ENCODE measurements at places on chromosomes 1 and 21. TPM values are rescaled to one million over a fixed set of nuclear protein-coding genes. Genes with fewer than 3 reads are reported as not detected.

DNA sequence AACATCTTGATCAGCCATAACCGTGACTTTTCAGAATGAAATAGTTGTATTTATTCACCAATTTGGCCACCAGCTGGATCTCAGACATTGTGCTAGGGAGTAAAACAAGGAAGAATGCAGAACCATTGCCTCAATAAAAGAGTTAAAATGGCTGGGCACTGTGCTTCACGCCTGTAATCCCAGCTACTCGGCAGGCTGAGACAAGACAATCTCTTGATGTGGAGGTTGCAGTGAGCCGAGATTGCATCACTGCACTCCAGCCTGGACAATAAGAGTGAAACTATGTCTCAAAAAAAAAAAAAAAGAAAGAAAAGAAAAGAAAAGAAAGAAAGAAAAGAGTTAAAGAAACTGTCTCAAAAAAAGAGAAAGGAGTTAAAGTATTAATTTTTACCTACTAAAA, 199.5 kb downstream of the TPR start:
- no peak overlapping the region for H3K4me3 ChIP-seq
- DNase-seq: no peak
- no peaks in the 10 kb centered on the region for H3K36me3 ChIP-seq
- no peak overlapping the region for H3K27ac ChIP-seq
- no peaks in the 10 kb centered on the region for H3K27me3 ChIP-seq

GRCh38 chr1:114458237-114458777, 52.7 kb downstream of the TRIM33 start:
- no peak for DNase-seq
- H3K27ac ChIP-seq: no peak overlapping the region
- H3K4me3 ChIP-seq: no peak overlapping the region
- peaks cover 30% of the 10 kb centered on the region for H3K36me3 ChIP-seq
- no peaks in the 10 kb centered on the region for H3K27me3 ChIP-seq

DNA sequence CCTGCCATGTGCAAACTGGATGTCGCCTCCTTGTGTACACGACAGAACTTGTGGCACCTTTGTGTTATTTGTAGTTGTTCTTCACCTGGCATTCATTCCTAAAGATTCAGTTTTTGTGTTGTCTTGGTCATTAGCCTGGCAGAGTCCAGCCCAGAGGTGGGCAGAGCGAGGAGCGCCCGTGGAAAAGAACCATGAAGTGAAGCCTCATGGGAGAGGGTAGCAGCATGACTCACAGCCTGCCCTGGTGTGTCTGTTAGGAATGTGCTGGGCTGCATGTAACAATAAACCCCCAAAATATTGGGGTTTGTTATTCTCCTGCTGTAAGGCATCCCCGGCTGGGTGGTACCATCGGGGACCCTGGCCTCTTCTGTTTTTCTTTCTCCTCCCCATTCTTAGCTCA, 124.9 kb upstream of the TMEM51 start:
- no peaks in the 10 kb centered on the region for H3K27me3 ChIP-seq
- H3K4me3 ChIP-seq: no peak overlapping the region
- H3K27ac ChIP-seq: no peak overlapping the region
- H3K4me1 ChIP-seq: no peaks in the 10 kb centered on the region

The RHOU gene
- total RNA-seq: 0.08 TPM

DNA sequence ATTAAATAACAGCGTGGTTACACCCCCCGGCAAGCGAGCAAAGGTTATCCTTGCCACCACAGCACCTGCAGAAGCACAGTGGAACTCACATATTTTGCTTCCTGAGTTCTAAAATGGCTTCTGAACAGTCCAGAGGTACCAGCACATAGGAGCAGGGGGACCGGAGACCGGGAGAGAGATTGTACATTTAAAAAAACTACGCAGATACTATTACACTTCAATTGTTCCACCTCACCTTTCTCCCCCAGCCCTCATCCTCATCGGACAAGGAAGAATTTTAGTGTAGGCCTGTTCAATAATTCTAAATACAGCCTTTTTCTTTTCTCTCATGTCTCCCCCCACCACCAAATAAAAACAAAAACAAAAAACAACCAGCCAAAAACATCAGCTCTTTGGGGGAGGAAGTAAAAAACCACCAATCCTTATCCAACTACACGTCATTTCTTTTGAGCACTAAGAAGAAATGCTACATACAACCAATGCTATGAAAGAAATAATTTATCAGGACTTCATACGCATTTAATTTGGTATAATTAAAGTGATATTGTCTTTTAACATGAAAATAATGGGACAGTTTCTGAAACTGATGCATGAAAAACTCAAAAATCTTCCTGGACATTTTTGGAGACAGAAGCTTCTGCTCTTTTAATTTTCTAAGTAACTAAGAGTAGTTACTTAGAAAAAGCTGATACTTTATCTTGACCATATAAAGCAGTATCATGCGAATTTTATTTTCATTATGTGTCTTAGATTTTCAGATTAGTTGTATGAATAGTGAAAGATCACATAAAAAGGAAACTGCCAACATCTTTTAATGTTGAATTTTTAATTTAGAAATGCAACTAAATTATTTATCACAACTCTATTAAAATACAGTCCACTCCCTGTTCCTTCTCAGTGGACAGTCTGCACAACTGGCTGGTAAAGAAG, 9.1 kb downstream of the CDKN2C start:
- peaks cover 4% of the 10 kb centered on the region for H3K27me3 ChIP-seq
- no peaks in the 10 kb centered on the region for H3K4me1 ChIP-seq
- no peaks in the 10 kb centered on the region for H3K36me3 ChIP-seq
- DNase-seq: no peak
- H3K4me3 ChIP-seq: peak overlapping the region; percentile 97

DNA sequence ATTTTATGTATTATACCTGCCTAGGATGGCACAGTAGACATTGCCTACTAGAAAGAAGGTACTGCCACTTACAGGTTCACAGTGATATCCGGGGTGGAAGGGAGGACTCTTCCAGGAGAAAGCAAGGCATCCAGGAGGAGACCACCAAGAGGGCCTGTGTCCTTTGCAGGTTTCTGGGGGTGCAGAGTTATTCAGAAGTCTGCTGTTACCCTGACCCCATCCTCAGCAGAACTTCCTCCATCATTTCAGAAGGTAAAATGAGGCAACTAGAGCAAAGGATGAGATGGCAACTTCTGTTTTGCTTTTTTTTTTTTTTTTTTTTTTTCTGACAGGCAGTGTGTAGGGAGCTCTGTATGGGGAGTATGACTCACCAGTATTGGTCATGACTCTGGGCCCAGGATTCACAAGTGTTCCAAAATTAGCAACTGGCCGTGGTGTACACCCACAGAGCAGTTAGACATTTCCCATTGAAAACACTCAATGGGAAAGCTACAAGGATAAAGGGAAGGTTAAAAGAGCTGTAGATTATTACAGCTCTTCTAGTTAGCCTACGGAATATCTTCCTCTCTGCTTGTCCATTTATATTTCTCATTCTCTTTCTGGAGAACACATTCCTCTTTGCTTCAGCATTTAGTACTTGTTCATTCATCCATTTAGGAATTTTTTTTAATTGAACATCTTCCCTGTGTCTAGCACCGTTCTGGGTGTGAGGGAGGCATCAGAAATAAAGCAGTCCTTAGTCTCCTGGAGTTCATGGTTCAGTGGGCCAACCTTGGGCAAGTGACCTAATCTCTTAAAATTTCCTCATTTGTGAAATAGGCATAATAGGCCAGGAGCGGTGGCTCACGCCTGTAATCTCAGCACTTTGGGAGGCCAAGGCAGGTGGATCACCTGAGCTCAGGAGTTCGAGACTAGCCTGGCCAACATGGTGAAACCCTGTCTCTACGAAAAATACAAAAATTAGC, 50.5 kb upstream of the PPP2R5A start:
- peaks cover 12% of the 10 kb centered on the region for H3K4me1 ChIP-seq
- H3K27me3 ChIP-seq: no peaks in the 10 kb centered on the region
- H3K27ac ChIP-seq: no peak overlapping the region
- no peak for DNase-seq
- no peak overlapping the region for H3K4me3 ChIP-seq

GRCh38 chr1:160777486-160778089, 18.4 kb upstream of the LY9 start:
- DNase-seq: no peak
- H3K27me3 ChIP-seq: no peaks in the 10 kb centered on the region

DNA sequence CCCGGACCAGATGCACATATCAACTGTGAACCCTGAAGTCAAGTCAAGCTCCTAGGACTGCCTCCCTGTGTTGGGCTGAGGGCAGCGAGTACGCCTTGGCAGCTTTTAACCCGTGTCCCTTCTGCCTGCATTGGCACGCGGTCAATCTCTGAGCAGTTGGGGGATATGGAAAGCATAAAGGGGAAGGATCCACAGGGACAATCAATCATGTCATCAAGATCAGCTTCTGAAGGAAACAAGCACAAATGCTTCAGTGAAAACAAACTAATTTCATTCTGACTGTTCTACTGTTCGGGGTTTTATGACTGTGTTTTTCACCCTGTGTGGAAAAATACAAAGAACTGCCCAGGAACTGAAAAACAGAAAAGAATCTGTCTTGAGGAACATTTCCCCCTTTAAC, 106.2 kb downstream of the RUNX1 start:
- DNase-seq: no peak
- no peak overlapping the region for H3K27ac ChIP-seq
- no peaks in the 10 kb centered on the region for H3K36me3 ChIP-seq

GRCh38 chr21:17780539-17780938, 38.6 kb downstream of the C21orf91 start:
- H3K27me3 ChIP-seq: no peaks in the 10 kb centered on the region
- peak overlapping the region; percentile 91 for H3K27ac ChIP-seq
- peak; percentile 95 for DNase-seq
- H3K36me3 ChIP-seq: no peaks in the 10 kb centered on the region

The TFB2M gene
- 23.3 TPM for total RNA-seq

GRCh38 chr1:33081554-33082305, 777 bp downstream of the AZIN2 start:
- H3K4me3 ChIP-seq: peak overlapping the region; percentile 63
- DNase-seq: no peak
- H3K36me3 ChIP-seq: no peaks in the 10 kb centered on the region
- H3K4me1 ChIP-seq: no peaks in the 10 kb centered on the region

- no peaks in the 10 kb centered on the region for H3K36me3 ChIP-seq
- no peaks in the 10 kb centered on the region for H3K27me3 ChIP-seq
- DNase-seq: no peak
- H3K4me3 ChIP-seq: no peak within 1 kb of the TSS
Observed at GRCh38 chr1:37556712-37557196, at the start of gene DNALI1. Gene DNALI1 (plus strand): TSS chr1:37556940. CDS start chr1:37556995, 55 bp downstream.

GRCh38 chr1:64077281-64077940, 126.0 kb upstream of the UBE2U start:
- no peaks in the 10 kb centered on the region for H3K36me3 ChIP-seq
- H3K4me1 ChIP-seq: no peaks in the 10 kb centered on the region
- H3K27me3 ChIP-seq: no peaks in the 10 kb centered on the region
- H3K27ac ChIP-seq: no peak overlapping the region
- DNase-seq: no peak

The ADAMTSL4 gene
- total RNA-seq: 0.21 TPM

DNA sequence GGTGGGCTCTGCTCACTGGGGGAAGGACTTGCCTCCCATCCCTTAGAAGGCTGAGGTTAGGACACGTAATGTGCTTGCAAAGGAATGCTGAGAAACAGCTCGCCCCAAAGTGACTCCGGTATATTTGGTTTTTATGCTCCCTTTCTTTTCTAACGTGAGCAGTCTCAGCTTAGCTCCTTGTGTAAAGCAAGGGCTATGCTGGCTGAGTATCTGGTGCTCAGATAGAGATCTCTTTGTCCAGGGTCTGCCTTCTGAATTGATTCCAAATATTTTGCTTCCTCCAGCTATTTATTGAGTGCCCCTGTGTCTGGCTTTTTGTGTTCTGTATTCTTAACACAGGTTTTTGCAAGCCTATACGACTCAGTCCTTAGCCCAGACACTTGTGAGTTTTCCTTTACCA, 94.5 kb upstream of the ARTN start:
- H3K4me1 ChIP-seq: peaks cover 42% of the 10 kb centered on the region
- H3K27me3 ChIP-seq: no peaks in the 10 kb centered on the region
- H3K36me3 ChIP-seq: peaks cover 7% of the 10 kb centered on the region
- no peak overlapping the region for H3K4me3 ChIP-seq
- peak overlapping the region; percentile 50 for H3K27ac ChIP-seq
- DNase-seq: no peak

The NBPF10 gene
- total RNA-seq: 0.21 TPM

The LMX1A gene
- total RNA-seq: not detected

The KRTAP13-2 gene
- not detected for total RNA-seq

The GPATCH4 gene
- 60.7 TPM for total RNA-seq

The LRRC8D gene
- 27.9 TPM for total RNA-seq

- H3K4me1 ChIP-seq: peaks cover 40% of the 10 kb centered on the region
- H3K27ac ChIP-seq: no peak overlapping the region
- no peak for DNase-seq
Observed at GRCh38 chr1:234848972-234849649, 239.1 kb upstream of the IRF2BP2 start.

DNA sequence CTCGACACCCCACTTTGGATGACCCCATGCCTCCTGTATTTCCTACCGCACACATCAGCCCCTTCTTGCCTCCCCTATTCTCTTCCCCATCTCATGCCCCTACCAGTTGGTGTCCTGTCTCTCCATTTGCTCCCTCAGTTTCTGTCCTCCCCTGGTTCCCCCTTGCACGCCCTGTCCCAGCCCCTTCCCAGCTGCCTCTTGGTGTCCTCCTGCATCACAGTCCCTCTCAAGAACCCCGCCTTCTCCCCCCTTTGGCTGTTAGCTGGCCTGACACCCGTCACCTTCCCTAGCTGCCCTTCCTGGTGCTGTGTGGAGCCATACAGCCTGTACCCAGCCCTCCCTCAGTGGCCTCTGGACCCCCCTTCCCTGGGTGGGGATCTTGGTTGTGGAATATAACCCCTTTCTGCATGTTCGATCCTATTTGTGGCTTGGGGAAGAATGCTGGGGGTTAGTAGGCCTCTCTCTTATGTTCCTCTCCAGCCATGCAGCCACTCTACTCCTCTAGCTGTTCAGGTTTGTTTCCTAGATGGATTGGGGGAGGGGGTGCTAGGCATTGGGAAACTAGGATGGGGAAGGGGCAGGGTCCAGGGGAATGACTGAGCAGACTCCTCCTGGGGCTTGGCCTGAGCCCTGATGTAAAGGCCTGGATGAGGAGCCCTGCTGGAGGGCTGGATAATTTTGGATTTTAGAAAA, 41.4 kb upstream of the NFASC start:
- no peaks in the 10 kb centered on the region for H3K4me1 ChIP-seq
- no peak for DNase-seq
- no peaks in the 10 kb centered on the region for H3K36me3 ChIP-seq
- H3K4me3 ChIP-seq: no peak overlapping the region

DNA sequence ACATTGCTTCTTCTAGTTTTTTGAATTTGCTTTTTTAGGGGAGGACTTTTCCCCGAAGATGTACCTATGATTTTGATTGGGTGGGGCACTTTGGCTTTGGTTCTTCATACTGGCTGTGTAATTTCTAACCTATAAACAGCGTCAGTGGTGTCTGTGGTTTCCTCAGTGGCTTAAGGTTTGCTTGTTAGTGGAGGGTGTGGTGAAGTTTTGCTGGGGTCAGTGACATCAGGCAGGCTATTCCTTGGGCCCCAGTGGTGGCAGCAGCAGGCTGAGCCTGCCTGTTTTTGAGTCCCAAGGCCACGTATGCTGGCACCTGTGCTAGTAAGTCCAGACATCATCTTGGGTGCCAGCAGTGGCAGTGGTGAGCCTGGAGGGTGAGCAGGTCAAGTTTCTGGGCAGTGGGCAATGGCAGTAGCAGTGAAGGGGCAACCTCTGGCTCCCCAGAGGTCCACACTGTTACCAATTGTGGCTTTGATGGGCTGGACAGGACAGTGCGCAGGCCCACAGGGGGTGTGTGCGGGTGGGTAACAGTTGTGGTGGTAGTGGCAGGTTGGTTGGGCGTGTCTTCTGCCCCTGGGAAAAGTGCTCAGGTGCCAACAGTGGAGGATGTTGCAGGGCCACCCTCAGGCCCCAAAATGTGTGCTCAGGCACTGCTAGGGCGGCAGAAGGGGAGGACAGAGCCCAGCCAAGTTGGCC, 54.9 kb upstream of the B3GALT2 start:
- DNase-seq: no peak
- no peaks in the 10 kb centered on the region for H3K27me3 ChIP-seq
- H3K36me3 ChIP-seq: peaks cover 3% of the 10 kb centered on the region
- no peak overlapping the region for H3K4me3 ChIP-seq
- H3K4me1 ChIP-seq: no peaks in the 10 kb centered on the region

The CD52 gene
- total RNA-seq: 291 TPM

The MAST2 gene
- 28.7 TPM for total RNA-seq
